Thoracic aorta (tissue), 2 donors: ENCODE measurements at places on chromosomes 1 and 21. TPM values are rescaled to one million over a fixed set of nuclear protein-coding genes. Genes with fewer than 3 reads are reported as not detected.

The DMBX1 gene
- not detected for total RNA-seq

The FABP3 gene
- total RNA-seq, result 28.6 TPM

The CFHR1 gene
- total RNA-seq, result not detected

The PLA2G4A gene
- total RNA-seq, result 5.2 TPM

- no peak for DNase-seq
These were observed 10.1 kb downstream of the LAD1 start for GRCh38 chr1:201389051-201389450.

- DNase-seq, result no peak
These were observed 239.6 kb upstream of the DUSP10 start for GRCh38 chr1:221981461-221981860.

GRCh38 chr21:17427831-17428483, 84.9 kb upstream of the CXADR start:
- DNase-seq, result no peak

DNA sequence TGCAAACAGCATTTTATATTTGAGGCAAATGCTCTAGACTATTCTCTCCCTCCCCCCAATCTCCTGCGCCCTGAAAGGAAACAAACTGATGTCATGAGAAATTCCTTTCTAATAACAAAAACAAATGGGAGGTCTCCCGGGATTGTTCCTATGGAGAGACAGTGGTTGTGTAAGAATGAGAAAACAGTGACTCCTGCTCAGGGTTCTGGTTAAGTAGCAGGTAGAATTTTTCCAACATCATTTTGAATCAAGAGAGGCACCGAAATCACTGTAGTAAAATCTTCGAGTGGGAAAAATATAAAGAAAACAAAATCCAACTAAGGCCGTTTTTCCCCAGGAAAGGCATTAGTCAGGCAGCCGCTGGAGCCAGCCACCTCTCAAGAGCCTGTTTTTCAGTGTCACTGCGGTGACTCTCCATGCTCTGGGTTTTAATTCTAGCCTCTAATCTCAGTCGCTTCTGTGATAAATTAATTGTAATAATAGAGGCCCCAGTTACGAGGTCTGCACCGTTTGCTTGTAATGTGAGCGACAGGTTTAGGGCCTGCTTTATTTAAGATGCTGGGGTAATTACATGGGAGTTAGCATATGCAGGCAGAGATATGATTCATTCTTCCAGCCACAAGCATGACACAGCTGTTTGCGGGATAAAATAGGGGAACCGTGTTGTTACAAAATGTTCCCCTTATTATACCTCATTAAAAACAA, 80.3 kb downstream of the RNF220 start:
- DNase-seq, result no peak

GRCh38 chr1:238912148-238912547, 474.2 kb upstream of the CHRM3 start:
- DNase-seq, result no peak
